ENCODE measurements at places on chromosomes 5 and 9.

GRCh38 chr9:13942695-13943094 is 371.2 kb downstream of the NFIB start:
- no peak for DNase-seq

DNA sequence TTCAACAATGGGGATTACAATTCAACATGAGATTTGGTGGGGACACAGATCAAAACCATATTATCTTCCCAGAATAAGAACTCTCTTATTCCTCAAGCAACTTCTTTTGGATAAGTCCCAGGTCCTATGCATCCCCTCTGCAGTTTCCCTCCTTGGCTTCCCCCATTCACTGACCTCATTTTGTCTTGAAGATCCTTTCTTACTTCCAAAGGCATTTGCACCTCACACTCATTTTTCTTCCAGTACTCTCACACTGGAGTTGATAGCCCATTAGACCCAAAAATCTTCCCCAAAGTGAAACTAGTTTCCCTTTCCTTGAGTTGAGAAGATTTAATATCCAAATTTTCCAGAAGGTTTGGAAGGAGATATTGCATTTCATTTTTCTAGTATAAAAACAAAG is 178.0 kb upstream of the DAPK1 start:
- DNase-seq = no peak

GRCh38 chr5:113179156-113179555 is 202.6 kb downstream of the DCP2 start:
- no peak for DNase-seq

DNA sequence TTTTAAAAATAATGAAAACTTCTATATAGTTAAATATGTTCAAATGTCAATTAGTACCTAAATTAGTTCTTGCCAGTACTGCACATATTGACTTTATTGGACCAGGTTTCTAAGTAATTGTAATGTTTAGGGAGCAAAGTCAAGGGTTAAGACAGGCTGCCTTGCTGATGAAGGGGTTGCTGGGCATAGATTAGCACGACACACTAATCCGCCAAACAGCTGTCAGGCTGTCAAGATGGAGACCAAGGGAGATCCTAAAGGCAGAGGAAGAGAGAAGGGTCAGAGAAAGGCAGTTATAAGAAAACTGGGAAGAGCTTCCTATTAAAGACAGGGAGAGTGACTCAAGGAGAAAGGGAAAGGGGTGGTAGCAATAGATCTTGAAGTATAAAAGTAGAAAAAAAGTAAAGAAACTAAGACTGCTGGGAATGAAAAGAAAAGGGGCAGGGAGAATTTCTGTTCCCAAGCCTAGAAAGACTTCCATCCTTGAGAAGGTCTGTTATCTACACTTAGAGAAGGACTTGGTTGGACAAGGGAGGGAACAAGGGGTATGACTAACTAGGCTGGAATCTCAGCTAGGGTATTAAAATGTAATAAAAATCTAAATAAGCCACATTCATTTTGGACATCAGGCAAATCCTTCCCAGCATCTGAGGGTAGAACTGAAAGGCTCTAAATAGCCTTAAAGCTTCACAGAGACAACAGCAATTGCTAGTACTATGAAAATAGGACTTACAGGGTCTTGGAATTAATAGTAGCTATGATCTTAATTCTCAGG is 188.7 kb downstream of the FBXL17 start:
- DNase-seq = no peak

- DNase-seq = no peak
Observed at GRCh38 chr9:83714329-83714728, 6.6 kb upstream of the UBQLN1 start.

DNA sequence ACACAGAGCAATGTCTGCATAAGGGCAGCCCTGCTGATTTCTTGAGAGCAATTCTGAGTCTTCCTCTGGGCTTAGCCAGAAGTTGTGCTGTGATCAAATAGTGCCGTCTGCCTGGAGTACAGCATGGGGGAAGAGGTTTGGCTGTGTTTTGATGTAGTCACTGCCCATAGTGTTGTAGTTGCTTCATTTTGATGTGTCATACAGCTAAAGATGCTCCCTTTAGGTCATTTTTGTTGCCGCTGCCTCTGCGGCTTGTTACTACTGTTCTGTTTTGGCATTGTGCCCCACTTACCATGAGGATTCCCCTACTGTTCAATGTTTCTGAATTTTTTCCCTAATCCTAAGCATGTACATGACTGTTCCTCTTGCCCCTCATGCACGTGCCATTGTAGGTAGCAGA is 23.0 kb downstream of the SLC36A1 start:
- DNase-seq = no peak

DNA sequence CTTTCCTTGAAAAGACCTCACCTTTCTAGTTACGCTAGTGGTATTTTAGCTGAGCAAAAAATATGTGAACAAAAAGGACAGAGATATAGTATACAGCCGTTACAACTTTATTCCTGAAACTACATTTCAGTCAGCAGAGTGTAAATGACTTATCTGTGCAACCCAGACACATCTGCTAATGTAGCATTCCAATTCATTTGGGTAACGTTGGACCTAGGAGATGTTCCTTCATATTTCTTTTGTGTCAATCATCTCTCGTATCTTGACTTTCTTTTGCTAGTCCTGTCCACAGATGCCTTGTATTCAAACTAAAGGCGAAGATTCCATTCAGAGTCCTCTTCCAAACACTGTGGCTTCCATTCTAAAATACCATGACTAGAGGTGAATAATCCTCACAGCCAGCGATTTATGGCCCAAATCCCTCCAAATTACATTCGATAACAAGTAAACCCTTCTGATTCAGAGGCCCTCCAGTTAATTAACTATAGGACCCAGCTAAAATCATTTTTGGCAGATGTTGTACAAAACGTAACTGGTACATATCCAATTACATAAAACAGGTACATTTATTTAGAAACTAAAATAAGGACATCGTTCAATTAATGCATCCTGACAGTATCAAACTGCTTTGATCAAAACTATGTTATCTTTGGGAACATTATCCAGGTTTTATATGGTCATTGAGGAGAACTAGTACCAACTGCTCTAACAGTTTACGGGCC is 155.7 kb downstream of the DROSHA start:
- DNase-seq = no peak

DNA sequence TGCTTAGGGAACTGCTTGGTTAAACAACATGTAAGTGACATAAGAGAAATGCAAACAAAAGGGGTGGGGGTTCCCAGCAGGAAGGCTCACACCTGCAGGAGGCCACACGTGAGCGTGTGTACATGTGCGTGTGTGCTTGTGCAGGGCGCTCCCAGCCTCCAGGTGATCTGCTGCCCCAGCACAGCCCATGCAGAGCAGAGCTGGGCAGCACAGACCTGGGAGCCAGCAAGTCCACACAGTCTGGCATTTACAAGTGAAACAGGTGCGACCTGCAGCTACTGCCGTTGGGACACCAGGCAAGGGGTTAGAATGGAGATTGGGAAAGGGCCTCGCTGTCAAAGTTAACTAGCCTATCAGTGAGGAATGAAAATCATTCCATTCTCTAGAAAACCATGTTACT is 41.8 kb downstream of the GRAMD2B start:
- no peak for DNase-seq

DNA sequence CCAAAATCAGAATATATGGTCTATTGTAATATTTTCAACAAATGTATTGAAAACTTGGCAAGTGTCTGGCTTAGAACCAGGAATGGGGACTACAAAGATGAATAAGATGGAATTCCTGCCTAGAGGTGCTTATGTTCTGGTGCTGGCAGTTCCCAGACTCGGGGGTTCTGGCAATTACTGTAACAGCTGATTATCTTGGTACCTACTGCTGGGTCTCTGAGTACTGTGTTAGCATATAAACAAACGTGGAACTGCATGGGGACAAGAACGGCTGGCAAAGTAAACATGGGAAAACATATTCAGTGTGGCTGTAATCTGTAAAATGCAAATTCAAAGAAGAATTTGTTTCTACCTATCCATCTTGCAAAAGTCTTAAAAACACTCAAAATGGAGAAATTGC is 89.9 kb downstream of the SLC24A2 start:
- no peak for DNase-seq

All from right forelimb (tissue), 1 donor.